Adrenal gland (tissue), 19 donors: ENCODE measurements at places on chromosomes 16 and 17.

DNA sequence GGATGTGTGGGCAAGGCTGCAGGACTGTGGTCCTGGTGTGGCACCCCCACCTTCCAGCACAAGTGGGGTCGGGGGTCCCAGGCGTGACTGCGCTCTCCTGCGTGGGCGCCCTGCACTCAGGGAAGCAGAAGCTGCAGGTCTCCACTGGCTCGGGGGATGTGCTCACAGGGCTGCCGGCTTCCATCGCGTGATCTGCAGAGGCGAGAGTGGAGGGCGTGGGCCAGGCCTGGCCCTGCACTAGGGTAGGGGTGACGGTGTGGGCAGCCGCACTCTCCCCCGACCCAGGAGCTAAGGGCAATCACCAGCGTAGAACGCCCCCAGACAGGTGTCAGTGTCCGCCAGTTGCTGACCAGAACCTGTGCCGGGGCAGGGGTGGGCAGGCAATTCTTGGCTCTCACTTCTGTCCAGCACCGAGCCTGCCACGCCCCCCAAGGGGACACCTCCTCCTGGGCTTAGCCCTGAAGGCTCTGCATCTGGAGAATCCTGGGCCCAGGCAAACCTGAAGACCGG, 32.3 kb downstream of the TNFRSF13B start:
- peak; percentile 20 for DNase-seq

DNA sequence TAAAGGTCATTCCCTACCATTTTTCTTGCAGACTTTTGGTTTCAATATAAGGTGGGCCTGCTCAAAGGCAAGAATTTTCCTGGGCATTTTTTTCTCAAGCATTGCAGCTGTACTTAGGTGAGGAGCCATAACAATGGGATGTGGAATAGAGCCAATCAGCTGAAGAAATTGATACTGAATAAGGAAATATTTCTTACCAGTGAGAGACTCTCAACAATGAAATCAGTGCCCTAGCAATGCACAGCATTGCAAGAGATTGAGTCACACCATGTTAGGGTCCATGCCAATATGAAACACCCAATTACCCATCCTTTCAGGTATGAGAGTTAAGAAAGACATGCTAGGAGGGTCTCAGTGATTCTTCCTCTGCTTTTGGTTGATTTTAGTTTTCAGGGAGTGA, 237.6 kb downstream of the SOX9 start:
- no peak for DNase-seq

DNA sequence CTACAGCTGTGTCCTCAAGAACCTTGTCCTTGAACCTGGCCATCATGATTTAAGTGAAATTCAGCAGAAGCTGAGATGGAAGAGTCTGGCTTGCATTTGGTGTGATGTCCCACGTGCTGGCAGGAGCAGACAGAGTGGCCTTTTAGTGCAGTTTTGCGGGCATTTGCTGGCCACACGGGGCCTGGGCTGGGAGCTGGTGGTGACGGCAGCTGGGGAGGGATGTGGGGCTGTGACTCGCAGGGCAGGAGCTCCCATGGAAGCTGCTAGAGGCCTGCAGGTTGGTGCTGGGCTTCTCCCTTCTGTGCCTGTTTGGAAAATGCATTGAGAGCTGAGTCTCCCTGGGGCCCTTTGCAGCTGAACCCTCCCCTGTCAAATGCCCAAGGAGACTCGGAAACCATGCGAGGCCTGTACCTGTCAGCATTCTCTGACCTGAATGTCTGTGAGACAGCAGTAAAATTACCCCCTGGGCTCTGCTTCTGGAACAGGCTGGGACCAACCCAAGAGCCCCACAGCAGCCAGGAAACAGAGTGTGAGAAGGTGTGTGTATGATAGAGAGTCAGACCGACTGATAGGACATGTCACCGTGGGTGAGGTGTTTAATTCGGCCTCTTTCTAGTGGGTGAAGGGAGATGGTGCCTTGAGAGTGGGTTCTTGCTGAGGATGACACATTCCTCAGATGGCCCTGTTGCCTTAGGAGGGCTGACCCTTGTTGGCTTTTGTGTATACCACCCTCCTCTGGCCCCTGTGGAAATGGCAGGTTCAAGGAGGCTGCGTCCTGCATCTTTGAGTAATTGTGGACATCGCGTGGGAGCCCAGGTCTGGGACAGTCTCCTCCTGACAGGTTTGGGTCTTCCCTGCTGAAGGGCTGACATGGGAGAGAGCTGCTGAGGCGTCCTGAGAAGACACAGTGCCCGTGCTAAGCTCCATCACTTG, 145.5 kb downstream of the MSI2 start:
- DNase-seq: no peak

- DNase-seq: no peak
Observed at GRCh38 chr17:944266-944826, 35.2 kb downstream of the NXN start.

DNA sequence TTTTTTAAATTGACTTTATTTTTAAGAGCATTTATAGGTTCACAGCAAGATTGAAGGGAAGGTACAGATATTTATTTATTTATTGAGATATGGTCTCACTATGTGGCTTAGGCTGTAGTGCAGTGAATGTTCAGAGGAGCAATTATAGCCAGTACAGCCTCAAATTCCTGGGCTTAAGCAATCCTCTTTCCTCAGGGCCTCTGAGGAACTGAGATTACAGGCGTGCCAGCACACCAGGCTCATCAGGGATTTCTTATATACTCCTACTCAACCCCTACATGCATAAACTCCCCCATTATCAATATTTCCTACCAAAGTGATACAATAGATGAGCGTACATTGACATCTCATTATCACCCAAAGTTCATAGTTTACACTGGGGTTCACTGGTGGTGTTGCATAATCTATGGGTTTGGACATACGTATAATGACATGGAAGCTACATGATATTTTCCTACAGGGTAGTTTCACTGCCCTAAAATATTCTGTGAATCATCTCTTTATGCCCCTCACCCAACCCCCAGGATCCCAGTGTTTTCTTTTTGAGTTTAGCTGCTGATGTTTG, 33.5 kb downstream of the HS3ST3B1 start:
- no peak for DNase-seq

GRCh38 chr17:37481001-37481665, 8.6 kb upstream of the DUSP14 start:
- DNase-seq: peak; percentile 40

DNA sequence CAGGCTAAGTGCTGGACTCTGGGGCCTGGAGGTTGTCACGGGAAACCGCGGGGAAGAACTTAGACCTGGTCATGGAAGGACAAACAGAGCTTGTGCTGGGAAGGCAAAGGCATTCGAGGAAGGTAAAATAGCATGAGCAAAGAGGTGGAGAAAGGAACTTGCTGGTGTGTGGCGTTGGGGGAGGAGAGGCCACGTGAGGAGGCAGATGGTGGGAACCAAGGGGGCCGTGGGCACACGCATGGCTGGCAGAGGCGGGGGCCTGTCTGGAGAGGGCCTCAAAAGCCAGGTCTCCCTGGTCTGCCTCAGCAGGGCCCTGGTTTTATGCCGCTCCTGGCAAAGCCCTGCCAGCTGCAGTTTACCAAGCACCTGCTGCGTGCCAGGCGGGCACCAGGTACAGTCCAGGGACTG, 15.3 kb downstream of the CORO7 start:
- no peak for DNase-seq

- DNase-seq: no peak
Observed at GRCh38 chr17:17348872-17349723, 45.9 kb downstream of the NT5M start.

GRCh38 chr17:45672301-45672700, 111.8 kb upstream of the CRHR1 start:
- no peak for DNase-seq

DNA sequence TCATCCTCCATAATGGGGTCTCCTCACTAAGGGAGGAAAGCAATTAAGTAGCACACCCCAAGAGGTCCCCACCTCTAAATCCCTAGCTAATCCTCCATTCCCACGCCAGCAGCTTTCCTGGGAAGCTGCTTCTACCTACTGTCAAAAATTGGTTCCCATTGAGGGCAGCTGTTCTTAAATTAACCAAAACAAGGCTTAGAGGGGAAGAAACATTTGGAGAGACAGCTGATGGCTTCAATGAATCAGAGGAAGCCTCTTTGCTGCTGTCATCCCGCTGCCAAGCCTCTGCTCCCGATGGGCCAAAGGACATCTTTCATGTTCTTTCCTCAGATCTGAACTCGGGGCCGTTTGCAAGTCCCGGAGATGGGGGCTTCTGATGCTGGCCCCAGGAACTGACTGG, 26.6 kb downstream of the AIPL1 start:
- no peak for DNase-seq

DNA sequence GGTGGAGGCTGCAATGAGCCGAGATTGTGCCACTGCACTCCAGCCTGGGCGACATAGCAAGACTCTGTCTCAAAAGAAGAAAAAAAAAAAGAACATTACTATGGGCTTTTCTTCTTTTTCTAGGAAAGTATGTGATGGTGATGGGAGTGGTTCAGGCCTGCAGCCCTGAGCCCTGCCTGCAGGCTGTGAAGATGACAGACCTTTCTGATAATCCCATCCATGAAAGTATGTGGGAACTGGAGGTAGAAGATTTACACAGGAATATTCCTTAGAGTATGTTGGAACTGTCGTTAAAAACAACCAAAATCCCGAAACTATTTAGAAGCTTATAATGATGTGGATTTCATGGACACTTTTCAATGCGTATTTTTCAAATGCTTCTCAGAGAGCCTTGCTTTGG, 5.3 kb downstream of the RMI2 start:
- no peak for DNase-seq

DNA sequence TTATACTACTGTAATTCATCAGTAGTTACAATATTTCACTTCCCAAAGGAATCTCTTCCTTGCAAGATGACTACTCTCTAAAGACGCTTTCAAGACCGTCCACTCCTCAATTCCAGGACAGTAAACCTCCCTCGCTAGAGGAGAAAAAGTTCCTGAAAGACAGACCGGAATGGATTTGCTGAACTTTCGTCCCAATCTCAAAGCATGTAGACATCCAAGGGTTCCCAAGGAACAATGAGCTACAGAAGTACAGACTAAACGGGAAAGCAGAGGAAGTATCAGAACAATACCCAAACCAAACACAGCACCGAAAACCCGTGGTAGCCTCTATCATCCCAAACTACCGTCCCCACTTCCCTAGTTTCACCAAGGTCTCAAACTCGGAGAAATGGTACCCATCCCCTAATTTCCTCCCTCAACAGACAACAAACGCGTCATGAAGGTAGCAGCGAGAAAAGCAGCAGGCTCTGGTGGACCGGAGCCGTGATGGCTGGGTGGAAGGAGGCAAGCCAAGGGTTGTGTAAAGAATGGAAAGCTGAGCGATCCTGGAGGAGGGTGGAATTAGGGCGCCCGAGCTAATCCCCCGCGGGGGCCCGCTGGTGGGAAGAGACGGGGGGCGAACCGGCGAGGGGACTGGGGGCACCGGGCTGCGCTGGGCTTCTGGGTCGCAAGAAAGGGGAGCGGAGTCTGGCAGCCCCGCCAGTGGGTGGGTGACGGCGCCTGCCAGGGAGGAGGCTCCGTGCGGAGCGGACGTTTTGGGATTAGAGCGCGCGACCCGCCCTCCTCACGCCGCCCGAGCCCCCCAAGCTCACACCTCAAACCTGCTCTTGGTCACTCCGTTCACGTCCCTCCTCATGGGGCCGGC, 647 bp downstream of the FBXL20 start:
- DNase-seq: peak; percentile 40

DNA sequence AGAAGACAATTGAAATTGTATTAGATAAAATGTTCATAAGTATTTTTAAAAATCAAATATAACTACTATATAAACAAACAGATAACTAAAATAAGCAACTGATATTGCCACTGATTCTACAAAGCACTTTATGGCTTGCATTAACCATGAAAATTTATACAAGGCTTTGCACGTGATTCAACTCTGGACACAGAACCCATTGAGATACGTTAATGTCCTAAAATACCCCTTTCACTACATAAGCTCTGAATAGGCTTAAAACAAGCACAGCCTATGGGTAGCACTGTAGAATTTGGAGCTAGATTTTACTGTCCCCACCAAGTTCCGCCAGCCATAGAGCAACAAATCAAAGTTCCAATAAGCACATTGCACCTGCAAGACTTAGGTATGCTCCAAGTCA, 4.5 kb downstream of the ZNF652 start:
- DNase-seq: no peak

DNA sequence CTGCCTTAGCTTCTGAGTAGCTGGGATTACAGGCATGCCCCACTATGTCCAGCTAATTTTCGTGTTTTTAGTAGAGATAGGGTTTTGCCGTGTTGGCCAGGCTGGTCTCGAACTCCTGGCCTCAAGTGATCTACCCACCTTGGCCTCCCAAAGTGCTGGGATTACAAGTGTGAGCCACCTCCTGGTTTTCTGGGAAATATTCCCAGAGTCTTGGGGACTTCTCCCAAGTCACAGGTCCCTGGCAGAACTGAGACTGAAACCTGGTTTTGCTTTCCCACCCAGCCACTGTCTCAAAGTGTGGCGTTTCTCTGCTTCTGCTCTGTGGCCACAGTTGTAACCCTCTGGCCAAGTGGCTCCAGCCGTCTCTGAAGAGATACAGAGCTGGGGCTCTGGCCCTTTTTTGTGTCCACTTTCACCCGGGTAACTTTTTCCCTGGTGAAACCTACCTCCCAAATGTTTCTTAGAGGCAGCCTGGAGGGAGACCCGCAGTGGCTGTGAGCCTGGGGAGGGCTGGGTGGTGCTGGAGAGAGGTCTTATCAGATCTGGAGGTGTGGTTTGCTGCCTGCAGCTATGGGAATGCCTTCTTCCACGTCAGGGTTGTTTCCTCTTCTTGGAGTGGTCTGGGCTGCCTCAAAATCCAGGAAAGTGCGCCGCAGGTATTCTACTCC, 5.1 kb downstream of the KSR1 start:
- no peak for DNase-seq
